Activated CD8-positive, alpha-beta T cell treated with anti-CD3 and anti-CD28 coated beads, Interleukin-2, amount 10 ng/mL, durations not matched to agents 7 days and 5 days (primary cell): ENCODE measurements at places on chromosomes 1 and 21. TPM values are rescaled to one million over a fixed set of nuclear protein-coding genes. Genes with fewer than 3 reads are reported as not detected.

DNA sequence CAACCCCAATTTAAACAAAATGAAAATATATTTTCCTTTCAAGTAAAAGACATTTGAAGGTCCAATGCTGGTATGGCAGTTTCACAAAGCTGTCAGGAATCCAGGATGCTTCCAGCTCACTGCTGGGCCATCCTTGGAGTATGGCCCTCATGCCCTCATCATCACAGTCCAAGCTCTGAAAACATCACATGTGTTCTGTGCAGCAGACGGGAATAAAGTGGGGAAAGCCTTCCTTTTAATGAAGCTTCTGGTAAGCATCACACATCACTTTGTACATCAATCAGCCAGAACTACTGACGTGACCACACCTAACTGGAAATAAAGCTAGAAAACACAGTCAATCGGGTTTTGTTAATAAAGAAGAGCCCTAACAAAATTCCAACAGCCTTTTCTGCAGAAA lies 22.7 kb downstream of the CDC42BPA start:
- DNase-seq = no peak

Gene KRTAP19-6
- not detected for total RNA-seq

GRCh38 chr1:36731226-36732014 lies 248.7 kb upstream of the CSF3R start:
- no peak for DNase-seq

- no peak for DNase-seq
Measured at GRCh38 chr1:35939484-35939883, 8.6 kb downstream of the AGO3 start.

Gene FAM110D
- total RNA-seq = not detected

DNA sequence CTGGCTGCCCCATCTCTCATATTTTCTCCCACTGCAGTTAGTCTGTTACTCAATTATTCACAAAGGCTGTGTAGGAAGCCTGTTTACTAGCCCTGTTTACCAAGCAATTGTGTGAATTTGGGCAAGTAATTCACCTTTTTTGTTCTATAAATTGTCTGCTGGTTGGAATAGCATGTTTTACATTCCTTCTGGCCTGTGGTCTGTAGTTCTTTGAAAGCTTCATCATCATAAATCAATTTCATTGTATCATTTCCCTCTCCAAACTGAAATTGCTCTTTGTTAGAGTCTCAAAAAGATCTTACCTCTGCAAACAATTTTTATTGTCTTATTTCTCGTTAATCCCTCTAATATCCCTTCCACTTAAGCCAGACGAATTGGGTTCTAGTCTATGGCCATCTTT lies 1059.5 kb upstream of the ADGRL4 start:
- DNase-seq = no peak

DNA sequence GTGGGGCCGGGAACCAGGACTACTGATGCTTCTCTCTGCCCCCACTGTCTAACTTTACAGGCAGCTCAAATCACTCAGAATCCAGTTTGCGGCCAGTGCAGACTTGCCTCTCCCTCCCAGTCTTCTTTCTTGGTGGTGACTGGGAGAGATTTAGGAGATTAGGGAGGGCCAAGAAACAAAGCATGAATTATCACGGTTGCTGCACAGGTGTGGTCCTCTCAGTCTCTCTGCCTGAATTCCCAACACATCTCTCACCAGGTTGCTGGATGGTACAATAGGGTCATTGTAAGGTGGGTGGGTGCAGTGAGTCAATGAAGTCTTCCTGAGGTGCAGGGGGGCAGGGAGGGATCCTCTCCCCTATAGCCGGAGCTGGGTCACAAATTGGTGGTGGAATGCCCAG lies 12.6 kb downstream of the S100A11 start:
- DNase-seq = no peak

Gene MEX3A
- total RNA-seq = 0.05 TPM

Gene PTGFRN
- total RNA-seq = 0.89 TPM

Gene PRDM16
- 0.21 TPM for total RNA-seq

GRCh38 chr1:177306981-177307380 lies 136.2 kb downstream of the BRINP2 start:
- DNase-seq = no peak

- DNase-seq = no peak
Measured at GRCh38 chr1:23625929-23626535, 65.6 kb upstream of the RPL11 start.

DNA sequence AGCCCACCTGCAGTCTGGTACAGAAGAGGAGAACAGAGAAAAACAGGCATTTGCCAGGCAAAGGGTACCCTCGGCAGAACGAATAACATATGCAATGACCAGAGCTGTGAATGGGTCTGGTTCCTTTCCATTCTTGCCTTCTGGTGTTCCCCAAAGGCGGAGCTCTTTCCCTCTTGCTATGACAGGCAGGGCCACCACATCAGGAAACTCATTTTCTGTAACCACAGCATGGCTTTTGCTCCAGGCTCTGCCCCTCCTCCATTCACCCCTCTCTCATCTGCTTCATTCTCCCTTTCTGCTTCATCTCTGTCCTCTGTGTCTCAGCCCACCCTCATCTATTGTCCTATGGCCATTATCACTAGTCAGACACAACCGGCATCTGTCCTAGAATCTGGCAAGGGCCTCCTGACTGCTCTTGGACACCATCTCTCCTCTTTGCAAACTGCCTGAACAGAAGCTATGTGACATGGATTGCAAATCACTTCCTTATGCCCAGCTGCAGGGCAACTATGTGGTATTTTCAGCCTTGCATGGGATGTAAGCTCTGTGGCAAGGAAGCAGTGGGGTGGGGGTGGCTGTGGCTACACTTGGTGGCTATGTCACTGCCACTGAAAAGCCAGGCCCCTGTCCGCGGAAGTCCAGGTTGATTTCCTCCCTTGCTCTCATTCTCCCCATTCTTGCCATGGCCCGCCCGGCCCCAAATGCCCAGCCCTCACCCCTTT lies 78.8 kb upstream of the ABCD3 start:
- DNase-seq = no peak

Gene KCNAB2
- total RNA-seq = 360 TPM

DNA sequence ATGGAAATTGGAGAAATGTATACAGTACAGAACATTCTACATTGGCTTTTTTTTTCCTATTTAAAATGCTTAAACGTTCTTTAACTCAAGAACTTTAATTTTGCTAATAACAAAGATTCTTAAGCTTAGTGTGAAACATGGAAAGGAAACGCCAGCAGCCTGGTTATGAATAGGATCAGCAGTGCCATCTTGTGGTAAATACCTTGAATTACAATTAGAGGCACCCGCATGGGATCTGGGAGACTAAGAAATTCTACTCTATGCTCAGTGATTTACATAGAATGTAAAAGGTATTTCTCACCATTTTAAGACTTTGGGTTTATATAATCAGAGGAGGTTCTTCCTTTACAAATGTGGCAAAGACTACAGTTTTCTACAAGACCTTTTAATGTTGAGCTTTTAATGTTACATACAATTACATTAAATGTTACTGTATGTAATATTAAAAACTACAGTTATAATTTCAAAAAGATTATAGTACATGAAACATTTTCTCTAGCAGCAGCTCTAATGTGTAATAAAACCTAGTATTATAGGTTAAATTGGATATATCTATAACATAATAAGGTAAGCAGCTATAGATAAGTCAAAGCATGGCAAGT lies 32.1 kb upstream of the APOBEC4 start:
- peak; percentile 46 for DNase-seq

DNA sequence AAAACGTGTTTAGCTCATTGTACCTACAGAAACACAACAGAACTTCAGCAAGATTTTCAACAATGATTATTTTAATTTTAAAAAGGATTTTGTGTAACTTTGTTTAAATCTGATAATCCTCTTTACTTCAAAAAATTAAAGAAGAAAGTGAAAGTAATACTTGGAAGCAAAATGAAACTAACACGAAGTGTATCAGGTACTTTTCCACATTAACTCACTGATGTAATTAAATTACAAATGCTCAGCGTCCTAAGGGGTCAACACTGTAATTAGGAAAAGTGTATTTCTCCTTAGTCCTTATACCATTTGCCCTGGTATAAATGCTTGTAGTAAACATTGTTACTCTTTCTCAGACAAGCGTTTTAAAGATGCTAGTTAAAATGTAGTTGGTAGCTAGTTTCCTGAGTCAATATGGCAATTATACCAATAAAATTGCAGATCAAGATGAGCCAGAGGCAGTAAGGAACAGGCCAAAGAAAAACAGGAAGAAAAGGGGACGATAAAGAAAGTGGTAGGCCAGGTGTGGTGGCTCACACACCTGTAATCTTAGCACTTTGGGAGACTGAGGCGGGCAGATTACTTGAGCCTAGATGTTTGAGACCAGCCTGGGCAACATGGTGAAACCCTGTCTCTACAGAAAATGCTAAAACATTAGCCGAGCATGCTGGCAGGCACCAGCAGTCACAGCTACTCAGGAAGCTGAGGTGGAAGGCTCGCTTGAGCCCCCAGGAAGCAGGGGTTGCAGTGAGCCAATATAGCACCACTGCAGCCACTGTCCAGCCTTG lies 553.0 kb downstream of the SMYD3 start:
- peak; percentile 33 for DNase-seq

Gene PADI4
- total RNA-seq = 0.95 TPM

DNA sequence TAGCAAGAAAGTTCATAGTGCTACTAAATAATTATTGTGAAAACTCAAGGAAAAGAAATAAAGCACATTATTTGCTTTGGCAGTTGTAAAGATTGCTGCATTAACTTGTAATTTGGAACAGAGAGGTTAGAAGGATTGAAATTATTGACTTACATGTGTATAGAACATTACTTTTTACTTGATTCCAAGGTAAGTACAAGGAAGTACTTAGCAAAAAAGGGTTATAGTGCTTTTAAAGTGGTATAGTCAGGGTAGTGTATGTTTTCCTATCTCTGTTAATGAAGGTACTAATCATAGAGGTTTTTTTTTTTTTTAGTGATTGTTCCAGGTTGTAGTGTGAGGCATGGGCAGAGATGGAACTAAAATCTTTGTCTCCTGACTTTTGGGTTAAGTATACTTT lies 29.4 kb downstream of the MAN1A2 start:
- DNase-seq = no peak

Gene TCHH
- not detected for total RNA-seq

GRCh38 chr1:200231787-200232231 lies 178.0 kb downstream of the ZNF281 start:
- no peak for DNase-seq

DNA sequence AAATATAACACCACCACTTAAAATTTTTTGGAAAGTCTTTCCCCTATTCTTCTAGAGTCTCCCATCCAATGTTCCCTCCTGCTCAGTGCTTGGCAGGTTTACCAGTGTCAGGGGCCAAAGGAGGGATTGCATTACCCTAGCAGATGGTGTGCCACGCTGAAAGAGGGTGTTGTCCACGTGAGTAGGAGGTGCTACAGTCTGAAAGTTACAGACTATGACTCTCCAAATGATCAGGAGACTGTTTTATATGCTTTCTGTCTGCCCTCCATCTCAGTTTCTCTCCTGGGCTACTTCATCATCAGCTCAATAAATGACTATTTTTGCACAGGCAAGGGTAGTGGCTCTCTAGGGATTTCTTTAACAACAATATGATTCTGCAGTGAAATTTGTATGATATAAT lies 31.3 kb upstream of the ANGPTL7 start:
- DNase-seq = no peak

- no peak for DNase-seq
Measured at GRCh38 chr1:7136166-7136953, 351.1 kb downstream of the CAMTA1 start.
